ENCODE measurements at places on chromosomes 1 and 21.

DNA sequence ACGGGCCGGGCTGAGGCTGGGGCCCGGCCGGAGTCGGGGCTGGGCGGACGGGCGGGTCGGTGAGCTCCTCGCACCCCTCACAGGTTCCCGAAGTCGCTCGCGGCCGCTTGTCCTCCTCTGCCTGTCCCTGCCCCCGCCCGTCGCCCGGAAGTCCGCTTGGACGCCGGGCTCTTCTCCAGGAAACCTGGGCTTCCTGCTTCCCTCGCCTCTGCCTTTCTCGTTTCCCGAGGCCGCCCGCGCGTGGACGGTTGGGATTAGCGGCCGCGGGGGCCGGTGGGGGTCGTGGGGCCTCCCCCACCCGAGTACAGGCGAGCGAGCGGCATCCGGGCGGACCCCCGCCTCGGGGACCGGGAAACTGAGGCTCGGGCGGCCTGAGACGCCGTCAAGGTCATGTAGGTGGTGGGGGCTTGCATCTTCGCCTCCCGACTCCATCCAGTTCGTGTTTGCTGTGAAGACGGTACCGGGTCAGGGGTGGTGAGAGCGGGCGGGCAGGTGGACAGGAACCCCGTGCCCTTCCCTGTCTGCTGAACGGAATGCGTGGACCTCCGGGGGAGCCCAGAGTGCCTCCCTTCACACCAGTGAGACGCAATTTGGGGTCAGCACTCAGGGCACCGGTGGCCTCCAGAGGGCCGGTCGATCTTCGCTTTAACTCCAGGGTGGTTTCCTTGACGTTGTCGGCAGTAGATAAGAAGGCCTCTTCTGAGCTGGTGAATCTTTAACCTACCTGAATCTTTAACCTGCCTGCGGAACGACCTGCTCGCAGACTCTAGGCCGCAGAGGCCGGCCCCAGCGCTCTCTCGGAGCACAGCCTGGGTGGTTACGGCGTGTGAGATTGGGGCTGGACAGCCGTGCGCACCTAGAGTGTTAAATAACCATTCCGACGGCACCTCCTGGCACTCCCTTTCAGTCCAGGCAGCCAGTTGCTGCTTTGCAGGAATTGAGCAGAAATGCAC is 686 bp downstream of the ARF1 start:
- DNase-seq = no peak

GRCh38 chr21:15054606-15055239 is 10.1 kb downstream of the NRIP1 start:
- no peak for DNase-seq

DNA sequence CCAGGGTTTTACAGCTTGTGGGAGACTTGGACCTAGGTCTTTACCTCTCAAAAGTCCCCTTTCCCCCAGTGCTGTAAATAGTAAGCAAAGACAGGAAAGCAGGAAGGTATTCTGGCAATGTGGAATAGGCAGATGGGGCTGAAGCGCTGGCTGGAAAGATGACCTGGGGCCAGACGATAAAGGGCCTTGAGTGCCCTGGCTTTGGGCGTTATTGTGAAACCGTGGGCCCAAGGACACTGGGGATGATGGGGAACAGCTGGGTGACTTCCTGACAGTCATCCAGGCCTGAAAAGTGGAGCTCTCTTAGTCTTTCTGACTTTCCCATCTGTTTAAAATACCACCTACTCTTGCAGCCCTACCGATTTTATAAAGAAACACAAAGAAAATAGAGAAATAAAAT is 16.3 kb downstream of the URB2 start:
- DNase-seq = no peak

DNA sequence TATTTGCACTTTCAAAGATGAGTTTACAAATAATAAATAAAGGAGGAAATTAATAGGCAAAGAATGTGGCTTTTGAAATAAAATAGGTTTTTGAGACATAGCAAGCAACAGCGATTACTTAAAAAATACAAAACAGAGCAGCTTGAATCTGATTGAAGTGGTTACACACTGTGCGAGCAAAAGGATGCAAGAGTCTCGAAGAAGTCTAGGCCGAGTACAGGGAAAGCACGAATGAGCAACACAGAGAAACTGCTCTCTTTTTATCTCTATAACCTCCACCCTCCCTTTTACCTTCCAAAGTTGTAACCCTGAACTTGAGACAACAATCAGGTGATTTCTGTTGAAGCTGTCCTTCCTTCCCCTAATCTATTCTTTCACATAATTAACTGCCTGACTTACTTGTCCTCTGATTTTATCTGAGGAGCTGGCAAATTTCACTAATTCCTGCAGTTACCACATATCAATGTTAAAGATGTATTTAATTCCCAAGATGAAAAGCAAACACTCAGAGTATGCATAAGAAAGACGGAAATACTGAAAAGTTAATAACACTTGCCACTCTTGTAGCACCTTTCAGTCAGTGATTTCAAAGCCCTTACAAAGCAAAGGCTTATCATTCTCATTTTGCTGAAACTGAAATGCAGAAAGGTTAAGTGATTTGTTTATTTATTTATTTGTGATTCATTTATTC is 1030.1 kb downstream of the ADGRL2 start:
- DNase-seq = no peak

DNA sequence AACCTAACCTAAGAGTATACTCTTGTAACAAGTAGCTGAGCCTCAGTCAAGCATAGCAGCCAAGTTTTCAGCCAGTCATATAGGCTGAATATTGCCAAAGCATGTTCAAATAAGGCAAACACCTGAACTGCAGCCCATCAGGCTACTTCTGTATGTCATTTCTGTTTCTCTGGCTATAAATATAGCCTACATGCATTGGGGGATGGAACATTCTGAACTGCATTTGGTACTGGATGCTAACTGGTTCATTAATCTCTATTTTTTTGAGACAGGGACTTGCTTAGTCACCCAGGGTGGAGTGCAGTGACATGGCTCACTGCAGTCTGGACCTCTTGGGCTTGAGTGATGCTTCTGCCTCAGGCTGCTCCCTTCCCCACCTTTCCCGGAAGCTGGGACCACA is 37.3 kb downstream of the MAST2 start:
- DNase-seq = no peak

DNA sequence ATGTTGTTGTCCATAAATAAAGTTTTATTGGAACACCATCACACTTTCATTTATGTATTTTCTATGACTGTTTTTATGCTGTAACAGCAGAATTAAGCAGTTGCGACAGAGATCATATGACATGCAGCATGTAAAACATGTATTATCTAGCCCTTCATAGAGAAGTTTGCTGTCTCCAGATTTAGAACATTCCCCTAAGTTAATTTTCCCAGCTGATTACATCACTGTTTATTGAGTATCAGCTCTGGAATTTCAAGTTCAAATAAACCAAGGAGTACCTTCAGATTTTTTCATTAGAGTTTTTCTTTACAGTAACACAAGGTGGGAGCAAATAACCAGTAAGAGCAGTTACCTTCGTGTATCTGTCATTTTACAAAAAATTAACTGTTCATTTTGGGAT is 792.8 kb downstream of the USP25 start:
- DNase-seq = no peak

GRCh38 chr21:37821786-37822450 is 94.3 kb downstream of the KCNJ6 start:
- no peak for DNase-seq

DNA sequence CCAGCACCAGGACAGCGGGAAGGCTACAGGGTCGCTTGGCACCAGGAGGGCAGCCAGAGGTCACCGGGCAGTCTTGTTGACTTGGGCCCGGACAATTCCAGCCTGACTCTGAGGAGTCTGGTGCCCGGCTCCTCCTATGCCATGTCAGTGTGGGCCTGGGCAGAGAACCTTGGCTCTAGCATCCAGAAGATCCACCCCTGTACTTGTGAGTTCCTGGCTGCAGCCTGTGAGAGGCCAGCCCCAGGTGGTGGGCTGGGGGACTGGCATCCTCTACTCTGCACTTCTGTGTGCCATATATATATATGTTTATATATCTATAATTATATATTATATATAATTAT is 11.6 kb upstream of the PTPN7 start:
- no peak for DNase-seq

DNA sequence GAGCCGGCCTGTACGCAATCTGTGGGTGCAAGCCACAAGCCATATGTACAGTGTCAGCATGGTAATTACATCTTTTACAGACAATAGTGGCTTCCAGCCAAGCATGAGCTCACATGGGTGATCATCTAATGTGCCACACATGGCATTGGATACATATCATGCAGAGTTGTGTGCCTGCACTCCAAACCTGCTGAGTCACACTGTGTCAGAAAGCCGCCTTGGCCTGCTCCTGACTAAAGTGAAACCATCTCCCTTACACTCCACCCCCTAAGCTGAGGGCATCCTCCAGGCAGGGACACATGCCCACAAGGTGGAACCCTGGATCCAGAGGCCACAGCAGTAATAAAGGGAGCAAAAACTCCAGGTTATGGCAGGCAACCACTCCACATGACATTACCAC is 72.5 kb downstream of the KCNT2 start:
- peak; percentile 5 for DNase-seq

- DNase-seq = no peak
Observed at GRCh38 chr21:34579411-34579810, 35.5 kb downstream of the RCAN1 start.

- no peak for DNase-seq
Observed at GRCh38 chr1:83024251-83024767, 974.6 kb downstream of the TTLL7 start.

GRCh38 chr1:35049116-35049515 is 17.4 kb upstream of the ZMYM6 start:
- no peak for DNase-seq

DNA sequence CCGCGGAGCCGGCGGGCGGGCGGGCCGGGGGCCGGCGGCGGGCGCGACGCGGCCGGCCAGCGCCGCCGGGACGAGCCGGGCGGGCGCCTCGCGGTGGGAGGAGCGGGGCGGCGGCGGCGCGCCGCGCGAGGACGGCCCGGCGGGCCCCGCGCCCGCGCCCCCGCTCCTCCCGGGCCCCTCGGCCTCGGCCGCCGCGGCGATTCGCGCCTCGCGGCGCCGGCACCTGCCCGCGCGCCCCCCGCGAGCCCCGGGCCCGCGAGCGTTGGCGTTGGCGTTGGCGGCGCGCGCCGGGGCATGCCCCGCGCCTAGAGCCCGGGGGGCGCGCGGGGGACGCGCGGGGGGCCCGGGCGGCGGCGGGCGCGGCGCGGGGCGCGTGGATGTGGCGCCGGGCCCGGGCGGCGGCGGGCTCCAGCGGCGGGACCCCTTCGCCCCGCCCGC is at the start of gene SKI:
Gene SKI (plus strand): TSS at position 163 of the 438 bp plus-strand sequence. CDS start 448 bp downstream, outside the sequence.
- no peak for DNase-seq

DNA sequence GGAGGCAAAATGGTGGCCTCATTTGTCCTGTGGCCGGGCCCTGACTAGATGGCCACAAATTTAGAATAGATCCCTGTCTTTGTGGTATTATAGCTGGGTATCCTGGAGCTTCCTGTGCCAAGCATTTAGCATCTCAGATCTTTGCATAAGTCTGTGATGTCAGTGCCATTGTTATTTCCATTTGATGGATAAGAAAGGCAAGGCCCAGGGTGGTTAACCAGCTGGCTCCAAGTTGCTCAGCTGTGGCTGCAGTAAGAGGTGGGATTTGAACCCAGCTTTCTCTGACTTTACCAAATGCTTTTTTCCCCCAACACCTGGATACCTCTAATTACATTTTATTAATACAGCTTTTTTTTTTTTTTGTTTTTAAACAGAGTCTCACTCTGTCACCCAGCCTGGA is 11.7 kb upstream of the TNFRSF8 start:
- DNase-seq = no peak

- no peak for DNase-seq
Observed at GRCh38 chr1:247146671-247147070, 25.1 kb downstream of the ZNF124 start.

DNA sequence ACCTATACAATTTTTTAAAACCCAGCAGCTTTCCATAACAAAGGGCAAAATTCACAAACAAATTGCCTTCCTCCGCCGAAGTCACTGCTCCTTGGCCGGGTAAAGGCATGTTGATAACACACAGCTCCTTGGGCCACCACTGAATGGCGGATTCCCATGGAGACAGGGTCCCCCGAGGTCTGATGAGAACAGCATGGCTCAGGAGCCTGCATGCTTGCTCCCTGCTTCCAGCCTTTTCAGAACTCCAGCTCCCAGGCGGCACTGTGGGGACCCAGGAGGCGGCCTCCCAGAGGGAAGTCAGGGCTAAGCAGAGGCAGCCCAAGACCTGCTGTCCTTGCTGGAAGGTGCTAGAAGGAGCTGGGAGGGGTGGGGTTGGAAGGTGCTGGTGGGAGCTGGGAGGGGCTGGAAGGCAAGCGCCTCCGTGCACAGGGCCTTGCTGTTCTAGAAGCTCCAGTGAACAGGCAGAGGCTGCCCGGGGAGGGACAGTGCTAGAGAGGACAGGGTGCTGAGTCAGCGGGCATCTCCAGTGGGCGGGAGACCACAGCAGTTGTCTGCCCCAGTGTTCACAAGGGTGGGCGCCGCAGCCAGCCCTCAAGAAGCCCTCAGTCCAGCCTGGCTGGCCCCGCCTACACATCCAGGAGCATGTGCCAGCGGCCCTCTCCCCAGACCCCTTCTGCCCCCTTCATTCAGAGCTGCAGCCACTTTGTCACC is 35.1 kb downstream of the PRDM16 start:
- DNase-seq = no peak

DNA sequence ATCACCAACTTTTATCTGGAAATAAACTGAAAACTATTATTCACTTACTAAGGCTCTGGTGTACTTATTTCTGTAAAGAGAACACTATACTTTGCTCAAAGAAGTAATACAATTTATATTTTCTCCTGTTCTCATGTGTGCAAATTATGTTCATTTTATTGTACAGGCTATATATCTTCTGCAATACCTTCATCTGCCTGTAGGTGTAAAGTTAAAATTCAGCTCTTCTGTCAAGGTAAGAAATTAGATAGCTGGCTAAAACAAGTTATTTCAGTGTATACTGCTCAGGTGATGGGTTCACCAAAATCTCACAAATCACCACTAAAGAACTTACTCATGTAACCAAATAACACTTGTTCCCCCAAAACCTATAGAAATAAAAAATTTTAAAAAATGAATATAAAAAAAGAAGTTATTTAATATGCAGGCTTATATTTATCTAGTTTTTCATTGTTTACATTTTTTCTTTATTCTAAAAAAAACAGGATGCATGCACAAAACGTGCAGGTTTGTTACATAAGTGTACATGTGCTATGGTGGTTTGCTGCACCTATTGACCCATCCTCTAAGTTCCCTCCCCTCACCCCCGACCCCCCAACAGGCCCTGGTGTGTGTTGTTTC is 81.5 kb downstream of the PTGER3 start:
- DNase-seq = no peak

- DNase-seq = no peak
Observed at GRCh38 chr1:7334475-7335035, 436.5 kb upstream of the VAMP3 start.

GRCh38 chr1:180815188-180815587 is 97.5 kb upstream of the KIAA1614 start:
- DNase-seq = no peak

DNA sequence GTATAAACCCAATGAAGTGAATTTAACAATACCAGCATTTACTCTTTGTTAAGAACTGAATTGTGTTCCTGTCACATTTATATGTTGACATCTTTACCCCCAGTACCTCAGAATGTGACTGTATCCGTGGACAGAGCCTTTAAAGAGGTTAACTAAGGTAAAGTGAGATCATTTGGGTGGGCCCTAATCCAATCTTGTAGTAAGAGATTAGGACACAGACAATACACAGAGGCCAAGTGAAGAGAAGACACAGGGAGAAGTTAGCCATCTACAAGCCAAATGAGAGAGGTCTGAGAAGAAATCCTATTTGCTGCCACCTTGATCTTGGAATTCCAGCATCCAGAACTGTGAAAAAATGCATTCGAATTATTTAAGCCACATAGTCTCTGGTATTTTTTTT is 22.9 kb upstream of the WARS2 start:
- no peak for DNase-seq
